CD4-positive, alpha-beta T cell treated with Interleukin-6 for 4 hours (primary cell): ENCODE measurements at places on chromosomes 16 and 17.
A peak's percentile ranks its signal among the peaks of the same experiment; 100 is the strongest.

DNA sequence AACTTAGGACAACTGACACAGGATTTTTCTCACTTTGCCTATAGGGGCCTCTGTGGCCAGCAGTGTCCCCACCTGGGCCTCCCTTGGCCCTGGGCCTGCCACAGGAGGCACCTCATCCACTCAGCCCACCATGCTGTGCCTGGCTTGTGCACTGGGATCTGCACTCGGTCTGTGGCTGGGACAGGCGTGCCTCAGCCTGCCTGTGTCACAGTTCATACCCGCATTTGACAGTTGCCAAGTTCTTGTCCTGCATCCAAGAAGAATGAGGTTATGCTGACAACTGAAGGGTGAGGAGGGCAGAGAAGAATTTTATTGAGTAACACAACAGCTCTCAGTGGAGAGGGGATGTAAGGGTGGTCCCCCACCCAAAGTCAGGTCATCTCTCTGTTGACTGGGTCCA lies 36.0 kb downstream of the ZFP90 start:
- no peak for DNase-seq

GRCh38 chr17:27256225-27257030 lies 37.5 kb upstream of the WSB1 start:
- no peak for DNase-seq

DNA sequence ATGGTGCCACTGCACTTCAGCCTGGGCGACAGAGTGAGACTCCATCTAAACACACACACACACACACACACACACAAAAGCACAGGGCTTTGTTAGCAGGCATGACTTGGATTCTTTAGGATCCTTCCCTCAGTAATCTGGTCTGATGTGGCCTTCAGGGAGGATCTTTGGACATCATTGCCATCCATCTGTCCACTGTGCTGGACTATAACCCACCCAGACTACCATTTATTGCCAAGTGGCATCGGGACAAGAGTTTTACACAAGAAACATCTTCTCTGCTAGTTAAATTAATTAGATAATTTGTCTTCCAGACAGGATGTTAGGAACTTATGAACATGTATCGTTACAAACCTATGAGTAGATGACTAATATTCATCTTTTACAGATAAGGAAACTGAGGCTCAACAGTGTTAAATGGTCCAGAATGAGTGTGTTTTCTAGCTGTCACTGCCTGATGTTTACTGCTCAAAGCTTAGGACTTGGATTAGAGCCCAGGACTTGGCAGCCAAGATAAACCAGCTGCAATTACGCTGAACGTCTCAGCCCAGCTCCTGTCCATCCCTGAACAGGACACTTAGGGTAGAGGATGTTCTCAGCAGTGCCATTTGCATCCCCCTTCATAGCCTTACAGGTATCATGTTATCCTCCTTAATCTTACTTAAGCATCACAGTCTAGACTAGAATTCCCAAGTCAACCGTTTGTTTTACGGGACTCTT lies 285.8 kb downstream of the WWOX start:
- DNase-seq = no peak

DNA sequence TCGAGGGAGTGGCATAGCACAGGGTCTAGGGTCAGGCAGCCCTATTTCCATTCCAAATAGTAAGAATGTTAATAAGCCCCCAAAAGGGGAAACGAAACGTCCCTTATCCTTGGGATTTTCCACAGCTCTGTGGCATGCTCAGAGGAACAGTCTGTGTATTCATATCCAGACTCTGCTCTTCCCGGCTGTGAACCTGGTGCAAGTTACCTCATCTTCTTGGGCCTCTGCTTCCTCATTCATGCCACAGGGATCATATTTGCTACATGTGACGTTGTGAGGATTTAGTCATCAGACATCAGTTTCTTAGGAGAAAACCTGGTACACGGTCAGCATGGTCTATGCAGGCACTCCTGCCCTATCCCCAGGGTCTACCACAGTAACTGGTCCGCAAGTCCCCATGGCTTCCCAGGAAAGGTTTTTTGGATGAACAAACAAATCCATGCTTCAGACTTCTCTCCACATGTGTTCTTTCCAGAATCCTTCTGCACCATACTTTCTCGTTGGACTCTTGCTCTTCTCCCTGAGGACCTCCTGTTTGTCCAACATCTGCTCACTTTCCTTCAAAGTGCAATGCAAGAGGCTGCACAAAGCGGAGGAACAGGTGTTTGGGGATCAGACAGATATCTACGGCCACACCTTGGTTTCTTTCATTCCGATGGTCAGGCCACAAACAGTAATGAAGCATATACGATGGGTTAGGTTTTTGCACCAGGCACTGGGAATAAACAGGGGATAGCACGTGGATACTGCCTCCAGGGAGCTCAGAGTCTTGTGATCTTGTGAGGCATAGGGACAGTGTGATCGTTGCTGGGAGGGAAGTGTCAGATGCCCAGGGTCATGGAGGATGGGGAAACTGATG lies 17.7 kb downstream of the GLP2R start:
- no peak for DNase-seq

DNA sequence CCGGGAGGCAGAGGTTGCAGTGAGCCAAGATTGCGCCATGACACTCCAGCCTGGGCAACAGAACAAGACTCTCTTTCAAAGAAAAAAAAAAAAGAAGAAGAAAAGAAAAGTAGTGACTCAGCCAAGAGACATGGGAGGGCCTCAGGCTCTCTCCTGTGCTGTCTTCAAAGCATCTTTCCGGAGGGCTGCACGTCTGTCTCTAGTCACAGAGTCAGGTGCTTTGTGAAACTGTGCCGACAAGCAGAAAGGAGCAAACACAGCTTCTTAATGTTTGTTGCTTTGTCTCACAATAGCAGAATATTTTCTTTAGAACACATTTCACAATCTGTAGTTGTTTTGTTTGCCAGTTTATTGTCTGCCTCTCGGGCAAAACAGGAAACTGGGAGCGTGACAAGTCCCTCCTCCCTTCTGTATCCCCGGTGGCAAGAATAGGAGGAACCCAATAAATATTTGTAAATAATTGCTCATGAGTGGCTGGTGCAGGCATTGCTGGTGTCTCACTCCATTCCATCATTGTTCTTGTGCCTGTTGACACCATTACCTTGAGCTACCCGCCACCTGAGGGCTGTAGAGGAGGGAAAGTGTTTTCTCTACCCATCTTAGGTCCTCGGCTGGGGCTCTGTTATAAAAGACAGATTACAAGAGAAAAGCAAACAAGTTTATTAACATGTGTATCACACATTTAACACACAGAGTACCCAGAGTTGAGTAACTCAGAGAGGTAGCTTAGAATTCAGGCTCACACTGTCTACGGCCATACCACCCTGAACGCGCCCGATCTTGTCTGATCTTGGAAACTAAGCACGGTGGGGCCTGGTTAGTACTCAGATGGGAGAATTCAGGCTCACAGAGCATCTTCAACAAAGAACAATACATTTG lies 5.5 kb downstream of the GAST start:
- peak; percentile 58 for DNase-seq

DNA sequence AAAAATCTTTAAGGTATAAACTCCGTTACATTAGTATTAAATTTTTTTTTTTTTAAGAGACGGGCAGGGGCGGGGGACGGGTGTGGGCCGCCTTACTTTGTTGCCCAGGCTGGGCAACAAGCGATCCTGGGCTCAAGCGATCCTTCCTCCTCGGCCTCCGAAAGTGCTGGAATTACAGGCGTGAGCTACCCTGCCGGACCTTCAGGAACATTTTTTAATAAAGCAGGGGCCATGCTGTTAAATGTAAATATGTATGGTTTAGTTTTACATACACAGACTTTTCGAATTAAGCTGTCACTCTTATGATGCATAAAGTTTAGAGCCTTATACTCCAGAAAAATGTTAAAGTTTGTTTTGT lies 2.4 kb downstream of the PPM1D start:
- DNase-seq = no peak

DNA sequence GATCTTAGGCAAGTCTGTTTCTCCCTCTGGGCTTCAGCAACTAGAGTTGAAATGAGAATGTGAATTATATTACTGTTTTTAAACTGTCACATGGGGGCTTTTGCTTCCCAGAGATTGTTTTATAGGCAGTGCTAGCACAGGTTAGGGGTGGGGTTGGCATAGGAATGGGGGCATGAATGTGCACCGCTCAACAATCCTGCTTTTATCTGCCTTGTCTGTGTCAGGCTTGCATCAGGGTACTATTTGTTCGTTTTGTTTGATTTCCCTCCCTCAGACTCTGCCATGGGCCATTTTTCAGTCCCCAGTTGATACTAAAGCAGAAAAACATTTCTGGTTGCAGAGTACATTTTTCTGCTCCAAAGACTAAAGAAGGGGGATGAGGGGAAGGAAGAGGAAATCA lies 34.6 kb upstream of the IRX6 start:
- no peak for DNase-seq

DNA sequence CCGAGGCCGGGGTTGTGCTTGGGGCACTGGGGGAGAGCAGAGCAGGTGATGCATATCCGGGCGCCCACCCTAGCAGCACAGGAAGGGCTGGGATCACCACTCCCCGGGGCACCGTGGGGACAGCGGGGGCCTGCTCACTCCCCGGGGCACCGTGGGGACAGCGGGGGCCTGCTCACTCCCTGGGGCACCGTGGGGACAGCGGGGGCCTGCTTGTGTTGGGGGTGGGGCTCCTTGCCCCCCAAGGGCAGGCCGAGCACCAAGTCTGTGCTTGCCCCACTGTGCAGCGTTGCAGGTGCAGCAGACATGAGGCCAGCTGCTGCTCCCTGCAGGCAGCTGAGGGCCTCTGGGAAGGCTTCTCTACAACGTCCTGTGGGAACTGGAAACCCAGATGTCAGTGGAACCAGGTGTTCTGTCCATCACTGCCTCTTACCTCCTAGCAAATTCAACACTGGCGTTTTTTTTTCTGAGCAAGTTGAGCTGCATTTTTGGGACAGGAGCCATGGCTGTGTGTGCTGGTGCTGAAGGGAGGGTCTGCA lies 25.0 kb upstream of the ZNF750 start:
- DNase-seq = peak; percentile 20

- DNase-seq = no peak
Measured at GRCh38 chr16:83793179-83793578, 14.6 kb upstream of the HSBP1 start.

- DNase-seq = no peak
Measured at GRCh38 chr17:29179232-29180033, 765 bp downstream of the MYO18A start.

DNA sequence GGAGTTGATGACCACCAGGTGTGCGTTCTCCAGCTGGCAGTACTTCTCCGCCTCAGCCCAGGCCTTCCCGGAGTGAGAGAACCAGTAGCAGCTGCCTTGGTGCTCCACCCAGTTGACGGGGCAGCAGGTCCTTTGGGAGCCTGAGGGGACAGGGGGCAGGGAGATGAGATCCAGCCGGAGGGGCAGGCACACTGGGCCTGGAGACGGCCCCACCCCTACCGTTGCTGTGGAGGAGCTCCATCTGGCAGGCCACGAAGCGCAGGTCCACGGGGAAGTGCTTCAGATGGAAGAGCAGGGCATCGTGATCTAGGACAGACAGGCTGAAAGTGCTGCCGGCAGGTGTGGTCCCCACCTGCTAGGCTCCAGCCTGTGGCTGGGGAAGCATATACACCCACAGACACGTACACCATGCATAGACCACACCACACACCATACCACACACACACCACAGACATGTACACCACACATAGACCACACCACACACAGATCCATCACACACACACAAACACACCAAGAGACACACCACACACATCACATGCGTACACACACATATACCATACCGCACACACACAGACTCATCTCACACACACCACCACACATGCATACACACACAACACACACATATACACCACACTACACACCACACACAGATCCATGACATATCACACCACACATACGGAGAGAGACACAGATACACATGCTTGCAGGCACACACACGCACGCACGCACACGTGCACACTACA lies 7.4 kb downstream of the ASGR2 start:
- DNase-seq = no peak

GRCh38 chr17:17004251-17004996 lies 32.5 kb upstream of the TNFRSF13B start:
- DNase-seq = no peak

GRCh38 chr16:64421515-64421914 lies 700.3 kb downstream of the CDH11 start:
- DNase-seq = no peak

GRCh38 chr16:17177242-17177958 lies 293.4 kb downstream of the XYLT1 start:
- no peak for DNase-seq

DNA sequence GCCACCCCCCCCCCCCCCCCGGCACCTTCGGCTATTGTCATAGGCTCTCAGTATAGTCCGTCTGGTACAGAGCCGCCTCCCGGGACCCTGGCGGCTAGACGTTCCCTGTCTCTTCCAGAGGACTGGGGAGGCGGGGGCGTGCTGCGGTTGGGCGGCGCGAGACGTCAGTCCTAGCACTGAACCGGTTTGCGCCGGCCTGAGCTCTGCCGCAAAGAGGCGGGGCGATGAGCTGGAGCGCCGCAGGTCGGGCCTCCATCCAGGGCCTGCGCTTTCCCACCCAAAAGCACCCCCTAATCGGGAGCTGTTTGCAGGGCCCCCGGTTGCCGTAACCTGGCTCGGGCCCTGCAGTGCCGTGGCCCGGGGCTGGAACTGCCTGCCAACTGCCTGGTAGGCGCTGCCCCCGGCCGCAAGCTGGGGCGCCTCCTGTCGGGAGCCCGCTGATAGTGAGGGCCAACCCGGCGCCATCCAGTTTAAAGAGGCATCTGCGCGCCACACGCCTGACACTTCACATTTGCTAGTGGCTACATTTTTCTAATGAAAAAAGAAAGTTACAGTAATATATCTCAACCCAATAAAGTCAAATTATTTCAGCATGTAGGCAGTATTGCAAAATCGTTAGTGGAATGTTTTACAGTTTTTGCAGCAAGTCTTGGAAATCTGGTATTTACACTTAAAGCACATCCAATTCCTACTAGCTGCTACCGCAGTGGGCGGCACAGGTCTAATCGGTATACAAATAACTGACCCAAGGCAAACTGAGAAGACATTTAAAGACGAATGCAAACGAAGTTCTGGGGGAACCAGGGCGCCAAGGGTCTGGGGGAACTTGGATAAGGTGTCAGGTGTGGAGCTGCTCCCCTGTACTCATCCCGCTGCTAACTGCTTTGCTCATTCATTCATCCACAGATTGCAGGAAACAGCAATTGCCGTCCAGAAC lies 753 bp upstream of the USP22 start:
- peak; percentile 97 for DNase-seq

- DNase-seq = no peak
Measured at GRCh38 chr17:3531266-3532101, 26.1 kb downstream of the TRPV3 start.

DNA sequence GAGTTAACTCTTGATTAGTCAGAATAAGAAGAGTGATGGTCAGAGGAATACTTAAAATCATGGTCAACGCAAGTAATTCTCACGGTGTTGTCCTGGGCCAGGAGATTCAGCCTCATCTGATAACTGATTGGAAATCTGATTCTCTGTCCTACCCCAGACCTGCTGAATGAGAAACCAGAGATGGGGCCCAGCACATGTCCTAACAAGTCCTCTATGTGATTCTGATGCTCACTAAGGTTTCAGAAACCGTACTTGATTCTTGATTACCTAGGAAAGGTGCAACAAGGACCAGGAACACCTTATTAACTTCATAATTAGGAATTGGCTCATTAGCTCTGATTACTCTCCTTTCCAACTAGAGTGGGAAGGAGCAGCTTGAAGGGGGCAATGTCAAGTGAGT lies 44.5 kb downstream of the ANKFY1 start:
- no peak for DNase-seq

GRCh38 chr16:31440516-31441184 lies 1.9 kb downstream of the ZNF843 start:
- no peak for DNase-seq
